ENCODE measurements at places on chromosomes 3 and 15.

DNA sequence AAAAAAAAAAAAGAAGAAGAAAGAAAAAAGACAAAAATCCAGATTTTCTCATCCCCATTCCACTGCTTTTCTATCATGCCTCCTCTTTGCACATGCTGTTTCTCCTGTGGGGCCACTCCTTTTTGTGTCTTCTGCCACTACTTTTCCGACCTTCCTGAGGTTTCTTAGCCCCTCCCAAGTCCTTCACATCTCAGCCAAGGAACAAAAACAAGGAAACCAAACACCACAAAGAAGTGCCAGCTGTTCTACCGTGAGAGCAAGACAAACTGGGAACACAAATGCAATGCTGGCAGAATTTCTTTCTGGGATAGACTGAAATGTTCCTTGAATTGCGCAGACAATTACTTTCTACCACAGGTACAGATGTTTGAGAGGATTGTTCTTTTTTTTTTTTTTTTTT, 83.2 kb downstream of the MB21D2 start:
- no peak for DNase-seq

- no peak for DNase-seq
Observed at GRCh38 chr3:170598091-170598502, 12.2 kb upstream of the SLC7A14 start.

DNA sequence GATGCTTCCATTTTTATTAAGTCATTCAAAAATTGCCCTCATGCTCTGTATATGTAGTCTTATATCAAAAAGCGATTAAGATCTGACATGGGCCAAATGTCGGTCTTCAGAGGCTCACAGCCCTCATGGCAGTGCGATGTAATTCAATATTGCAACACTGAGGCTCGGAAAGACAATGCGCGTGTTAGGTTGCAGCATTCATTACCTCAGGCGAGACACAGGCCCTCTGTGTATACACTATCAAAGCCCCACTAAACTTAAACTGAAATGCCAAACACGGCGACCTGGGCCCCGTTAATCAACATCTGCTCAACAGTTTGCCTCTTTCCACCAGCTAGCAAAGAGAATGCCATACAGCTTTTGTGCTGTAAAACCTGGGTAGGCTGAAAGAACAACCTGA, 413.4 kb downstream of the ERC2 start:
- DNase-seq: no peak

GRCh38 chr3:45034612-45035252, 8.6 kb downstream of the CLEC3B start:
- DNase-seq: no peak

GRCh38 chr3:177279118-177279815, 82.0 kb upstream of the TBL1XR1 start:
- no peak for DNase-seq

- DNase-seq: no peak
Observed at GRCh38 chr15:60667190-60667868, 188.4 kb upstream of the ICE2 start.

DNA sequence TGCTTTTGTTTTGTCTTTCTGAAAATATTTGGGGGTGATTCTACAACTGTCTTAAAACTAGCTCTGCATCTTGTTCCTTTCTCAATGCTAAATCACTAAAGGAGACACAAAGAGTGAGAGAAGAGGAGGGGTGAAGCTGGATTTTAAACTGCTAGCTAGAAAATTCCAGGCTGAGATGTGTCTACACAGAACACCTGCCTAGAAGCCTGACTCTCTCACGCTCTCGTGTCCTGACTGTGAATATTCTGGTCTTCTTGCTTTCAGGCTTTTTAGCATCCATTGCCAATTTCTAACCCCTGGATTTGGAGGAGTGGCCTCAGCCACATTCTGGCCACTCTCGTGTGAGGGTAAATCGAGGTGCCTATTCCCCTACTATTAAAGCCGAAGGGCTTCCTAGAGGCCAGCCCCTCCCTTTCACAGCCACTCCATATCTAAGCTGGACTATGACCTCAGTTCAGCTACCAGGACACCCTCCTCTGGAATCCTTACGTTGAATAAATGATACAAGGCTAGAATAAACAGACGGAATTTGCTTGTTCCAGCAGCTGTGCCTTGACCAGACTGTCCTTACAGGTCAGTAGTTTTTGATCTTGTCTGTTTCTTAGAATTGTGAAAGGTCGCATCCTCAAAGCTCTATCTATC, 148.2 kb upstream of the FEZF2 start:
- no peak for DNase-seq

DNA sequence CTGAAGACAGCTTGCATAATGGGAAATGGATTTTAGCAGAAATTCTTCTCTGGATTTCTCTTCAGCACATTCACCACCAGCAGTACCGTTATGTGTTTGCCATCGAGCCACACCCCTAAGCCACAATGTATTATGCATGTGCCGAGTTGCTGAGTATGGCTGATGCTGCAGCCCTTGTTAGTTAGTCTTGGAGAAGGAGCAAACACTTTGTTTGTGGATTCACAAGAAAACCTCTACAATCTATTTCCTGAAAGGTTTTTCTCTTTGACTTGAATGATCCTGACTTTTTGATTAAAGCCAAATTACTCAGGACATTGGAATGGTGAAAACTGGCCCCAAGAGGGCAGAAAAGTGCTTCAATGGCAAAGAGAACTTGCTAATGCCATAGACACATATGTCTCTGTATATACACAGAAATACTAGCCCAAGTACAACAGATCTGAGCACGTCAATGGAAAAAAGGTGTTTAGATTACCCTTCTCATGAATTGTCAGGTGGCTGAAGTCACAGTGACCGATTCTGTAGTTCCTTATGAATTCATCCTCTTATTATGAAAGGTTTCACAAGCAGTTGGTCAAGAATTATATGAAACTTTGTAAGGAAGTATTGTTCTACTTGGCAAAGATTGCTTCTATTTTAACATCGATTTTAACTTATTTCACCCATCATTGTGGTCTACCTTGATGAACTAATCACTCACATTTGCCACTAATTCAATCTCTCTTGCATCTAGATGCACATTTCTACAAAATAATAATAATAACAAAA, 103.0 kb downstream of the P3H2 start:
- DNase-seq: no peak

GRCh38 chr3:198107840-198108734, 148.1 kb downstream of the LMLN start:
- no peak for DNase-seq

Data from activated T-cell treated with anti-CD3 and anti-CD28 coated beads, Interleukin-2, amount 50 U/mL, for 1 hour (primary cell).